Sciatic nerve (tissue), 2 donors: ENCODE measurements at places on chromosomes 16 and 17. TPM values are rescaled to one million over a fixed set of nuclear protein-coding genes. Genes with fewer than 3 reads are reported as not detected.

DNA sequence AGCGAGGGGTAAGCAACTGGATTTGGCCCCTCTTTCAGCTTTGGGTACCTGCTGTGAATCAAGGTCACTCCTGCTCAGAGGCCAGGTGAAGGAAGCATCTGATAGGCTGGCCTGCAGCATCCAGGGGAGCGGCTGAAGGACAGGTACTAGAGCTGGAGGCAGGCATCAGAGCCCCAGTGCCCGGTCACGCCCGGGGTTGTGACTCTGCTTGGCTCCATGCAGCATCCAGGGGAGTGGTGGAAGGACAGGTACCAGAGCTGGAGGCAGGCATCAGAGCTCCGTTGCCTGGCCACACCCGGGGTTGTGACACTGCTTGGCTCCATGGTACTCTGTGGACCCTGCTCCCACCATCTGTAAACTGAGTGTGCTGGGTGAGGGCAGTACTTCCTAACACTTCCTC, 189.7 kb downstream of the XYLT1 start:
- no peak for DNase-seq

The CCNF gene
- 1.8 TPM for total RNA-seq

DNA sequence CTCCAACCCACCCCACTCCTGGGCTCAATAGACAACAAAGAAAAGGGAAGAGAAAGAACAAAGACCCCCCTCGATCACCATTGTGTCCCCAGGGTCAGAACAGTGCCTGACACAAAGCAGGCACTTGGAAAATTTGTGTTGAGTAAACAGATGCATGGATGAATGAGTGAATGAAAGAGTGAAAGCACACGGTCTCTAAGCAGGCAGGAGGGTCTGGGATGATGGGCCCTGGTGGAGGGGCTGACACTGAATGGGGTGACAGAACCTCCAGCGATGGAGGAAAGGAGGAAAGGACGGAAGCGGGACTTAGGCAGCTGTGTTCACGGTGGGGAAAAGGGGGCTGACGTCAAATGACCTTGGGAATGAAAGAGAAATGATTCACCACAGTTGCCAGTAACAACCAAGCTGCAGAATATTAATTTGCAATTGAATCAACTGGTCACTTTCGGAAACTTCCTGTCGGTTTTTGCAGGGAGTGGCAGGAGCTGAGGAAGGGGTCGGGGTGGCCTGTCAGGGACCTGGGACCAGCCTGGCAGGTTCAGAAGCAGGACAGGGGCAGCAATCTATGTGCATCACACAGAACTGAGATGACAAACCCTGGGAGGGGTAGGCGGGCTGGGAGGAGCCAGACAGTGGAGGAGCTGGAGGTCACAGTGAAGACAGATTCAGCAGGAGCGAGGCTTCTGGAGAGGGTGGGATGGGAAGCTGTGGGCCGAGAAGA, 6.7 kb upstream of the GAST start:
- no peak for DNase-seq

- DNase-seq, result no peak
Measured at GRCh38 chr16:23929237-23929636, 93.5 kb downstream of the PRKCB start.

DNA sequence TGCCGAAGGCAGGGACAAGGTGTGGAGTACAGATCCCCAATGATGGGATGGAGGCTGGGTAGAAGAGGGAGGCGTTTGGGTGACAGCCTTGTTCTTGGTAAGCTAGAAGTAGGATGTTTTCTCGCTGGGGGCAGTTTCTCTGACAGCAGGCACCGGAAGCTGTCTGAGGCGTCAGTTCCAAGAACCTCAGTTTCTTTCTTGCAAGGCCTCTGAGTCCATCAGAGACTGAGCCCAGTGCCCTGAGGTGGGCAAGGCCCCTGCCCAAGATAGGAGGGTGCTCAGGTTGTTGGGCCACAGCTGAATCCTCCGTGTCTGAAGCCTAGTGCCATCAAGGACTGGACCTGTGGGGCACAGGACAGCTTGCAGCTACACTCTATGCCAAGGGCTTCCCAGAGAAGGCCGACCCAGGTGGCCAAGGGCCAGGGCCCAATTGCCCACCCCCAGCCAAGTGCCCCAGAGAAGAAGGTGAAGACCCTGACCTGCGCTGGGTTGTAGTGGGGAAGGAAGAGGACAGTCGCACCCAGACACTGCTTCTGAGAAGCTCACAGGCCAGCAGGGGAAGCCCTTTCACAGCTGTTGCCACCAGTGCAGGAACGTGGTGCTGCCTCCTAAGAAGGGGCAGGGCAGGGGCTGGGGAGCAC, 13.1 kb downstream of the CYB5D2 start:
- DNase-seq, result no peak

- DNase-seq, result no peak
Measured at GRCh38 chr17:57697891-57698711, 47.0 kb downstream of the CCDC182 start.

- DNase-seq, result no peak
Measured at GRCh38 chr17:8670421-8670820, 39.9 kb upstream of the MYH10 start.

- no peak for DNase-seq
Measured at GRCh38 chr16:72182976-72183375, 11.0 kb upstream of the PMFBP1 start.

- DNase-seq, result no peak
Measured at GRCh38 chr16:88761830-88762229, 23.2 kb downstream of the PIEZO1 start.

- no peak for DNase-seq
Measured at GRCh38 chr17:47641202-47641601, 8.5 kb upstream of the KPNB1 start.

The SLC52A1 gene
- not detected for total RNA-seq

The NPW gene
- total RNA-seq, result 0.36 TPM

- DNase-seq, result no peak
Measured at GRCh38 chr16:22353191-22353919, 21.1 kb downstream of the CDR2 start.

DNA sequence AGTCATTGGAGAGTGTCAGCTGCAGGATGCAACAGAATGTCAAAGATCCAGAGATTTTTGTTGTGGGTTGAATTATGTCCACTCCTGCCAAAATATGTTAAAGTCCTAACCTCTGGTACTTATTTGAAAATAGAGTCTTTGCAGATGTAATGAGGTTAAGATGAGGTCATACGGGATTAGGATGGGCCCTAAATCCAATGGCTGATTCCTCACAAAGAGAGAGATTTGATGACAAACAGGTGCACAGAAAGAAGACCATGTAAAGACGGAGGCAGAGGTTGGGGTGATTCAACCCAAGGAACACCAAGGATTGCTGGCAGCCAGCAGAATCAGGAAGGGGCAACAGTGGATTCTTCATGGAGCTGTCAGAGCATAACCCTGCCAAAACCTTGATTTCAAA, 34.5 kb upstream of the USP22 start:
- DNase-seq, result no peak

GRCh38 chr16:8948831-8949230, 14.9 kb downstream of the USP7 start:
- DNase-seq, result no peak

- DNase-seq, result no peak
Measured at GRCh38 chr17:76716146-76716838, 5.5 kb upstream of the MXRA7 start.

DNA sequence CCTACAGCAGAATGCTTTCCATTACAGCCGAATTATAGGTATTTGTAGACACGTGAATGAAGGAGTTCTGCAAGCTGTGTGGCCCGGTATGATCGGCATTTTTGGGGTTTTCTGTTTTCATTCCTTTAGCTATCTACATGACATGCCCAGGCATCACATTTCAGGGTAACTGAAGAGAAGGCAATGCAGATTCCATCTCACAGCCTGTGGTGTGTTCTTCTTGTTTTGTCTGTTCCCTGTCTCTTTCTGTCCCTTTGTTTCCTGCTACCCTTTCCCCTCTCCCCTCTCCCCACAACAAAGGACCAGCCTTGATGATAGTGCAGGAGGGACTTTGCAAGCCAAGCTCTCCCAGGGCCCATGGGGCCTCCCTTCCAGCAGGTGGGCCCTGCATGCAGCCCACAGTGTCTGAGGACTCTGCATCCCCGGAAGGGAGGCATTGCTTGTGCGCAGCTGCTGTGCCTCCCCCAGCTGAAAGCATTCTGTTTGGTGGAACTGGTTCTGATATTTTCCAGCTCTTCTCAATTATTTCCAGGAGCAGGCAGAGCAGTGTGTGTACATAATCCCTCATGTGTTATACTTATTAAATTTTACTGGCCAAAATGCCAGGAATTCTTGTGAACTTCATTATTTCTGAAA, 207.4 kb downstream of the RPTOR start:
- DNase-seq, result no peak

DNA sequence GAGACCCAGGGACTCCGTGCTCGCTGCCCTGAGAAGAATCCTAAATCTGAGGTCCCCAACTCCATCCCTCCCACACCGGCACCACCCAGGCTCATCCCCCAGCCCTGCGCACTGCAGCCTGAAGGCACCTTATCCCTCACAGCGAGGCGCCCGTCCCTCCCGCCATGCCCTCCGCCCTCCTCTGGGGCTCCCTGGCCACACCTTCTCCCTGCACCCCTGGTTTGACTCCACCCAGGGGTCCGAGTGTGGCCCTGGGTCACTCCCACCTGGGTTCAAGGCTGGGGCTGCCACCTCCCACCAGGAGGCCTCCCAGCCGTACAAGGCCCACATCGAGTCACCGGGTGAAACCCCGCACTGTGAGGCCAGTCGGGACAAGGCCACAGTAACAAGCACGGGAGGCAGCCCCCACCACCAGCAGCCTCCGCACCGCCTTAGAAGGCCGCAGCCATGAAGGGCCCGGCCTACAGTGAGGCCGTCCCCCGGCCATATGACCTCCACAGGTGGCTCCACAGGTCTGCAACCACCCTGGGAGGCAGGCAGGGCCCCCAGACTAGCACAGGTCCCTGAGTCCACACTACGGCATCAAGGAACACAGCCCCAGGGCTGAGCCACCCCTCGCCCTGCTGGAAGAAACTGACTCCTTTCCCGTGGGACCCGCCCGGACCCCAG, 8.3 kb downstream of the HAGH start:
- DNase-seq, result no peak

The TBC1D3H gene
- total RNA-seq, result not detected

The NXPH3 gene
- 17.0 TPM for total RNA-seq
